NCI-H446 treated with DMSO at 0.1 percent for 48 hours (cell line): ENCODE measurements at places on chromosomes 5 and 9.

DNA sequence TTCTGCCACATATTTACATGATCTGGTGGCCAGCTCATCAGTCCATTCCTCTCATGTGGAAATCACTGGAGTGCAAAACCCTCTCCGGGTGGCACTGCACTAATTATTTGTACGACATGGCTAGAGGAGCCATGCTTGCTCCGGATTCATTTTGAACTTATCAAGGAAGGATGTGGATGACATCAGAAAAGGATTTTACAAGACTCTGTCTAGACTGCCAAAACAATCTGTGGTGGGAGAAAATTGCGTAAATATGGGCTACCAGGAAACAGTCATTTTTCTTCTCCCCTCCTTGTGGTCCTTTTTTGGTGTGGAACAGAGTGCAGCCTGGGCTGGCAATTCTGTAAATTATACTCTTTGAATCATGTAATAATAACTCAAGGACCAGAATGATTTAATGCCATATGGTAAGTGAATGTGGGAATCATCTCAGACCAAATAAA is 123.4 kb upstream of the IFNE start:
- DNase-seq = no peak

GRCh38 chr5:150289551-150290390 is at the start of gene CAMK2A:
Gene CAMK2A (minus strand): TSS chr5:150289773. CDS start chr5:150289625, 148 bp downstream.
- DNase-seq = no peak

DNA sequence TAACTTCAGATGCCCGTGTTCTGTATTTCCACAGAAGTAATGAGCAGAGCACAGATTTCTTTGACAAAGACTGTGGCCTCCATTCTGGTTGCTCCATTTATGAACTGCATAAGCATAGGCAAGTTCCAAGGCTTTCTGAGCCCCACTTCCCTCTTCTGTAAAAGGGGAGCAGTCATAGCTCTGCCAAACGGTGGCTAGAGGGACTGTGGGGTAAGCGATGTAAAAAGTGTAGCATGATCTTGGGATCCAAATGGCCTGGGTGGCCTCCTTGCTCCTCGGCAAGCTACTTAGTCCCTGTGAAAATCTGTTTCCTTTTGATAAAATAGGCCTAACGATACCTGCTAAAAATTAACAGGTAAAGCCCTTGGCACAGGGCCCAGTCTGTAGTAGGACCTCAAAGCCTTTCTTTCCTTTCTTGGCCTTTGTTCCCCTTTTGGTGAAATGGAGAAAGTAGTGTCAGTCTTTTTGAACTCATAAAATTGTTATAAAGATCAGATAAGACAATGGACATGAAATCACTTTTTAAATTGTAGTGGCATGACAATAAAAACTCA is 646.6 kb downstream of the ACTL7B start:
- DNase-seq = no peak

DNA sequence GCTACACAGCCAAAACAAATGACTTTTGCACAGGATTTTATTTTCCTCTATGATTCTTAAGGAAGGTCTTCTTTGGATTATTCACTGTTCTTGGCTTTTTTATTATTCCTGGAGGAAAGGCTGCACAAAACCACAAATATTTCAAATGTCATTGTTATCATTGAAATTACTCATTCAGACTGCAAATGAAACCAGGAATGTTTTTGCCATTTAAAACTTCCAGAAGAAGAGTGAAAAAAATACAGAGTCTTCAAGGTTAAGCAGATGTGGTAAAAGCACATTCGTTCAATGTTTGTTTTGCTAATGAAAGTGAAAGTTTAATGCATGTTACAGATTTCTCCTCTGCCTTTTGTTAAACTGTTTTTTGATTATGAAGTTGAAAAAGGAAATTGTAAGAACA is 238.2 kb downstream of the TLE4 start:
- DNase-seq = no peak

- no peak for DNase-seq
Observed at GRCh38 chr9:121886759-121887485, 206.2 kb downstream of the TTLL11 start.

- DNase-seq = no peak
Observed at GRCh38 chr5:150046031-150046430, 40.3 kb downstream of the CSF1R start.

DNA sequence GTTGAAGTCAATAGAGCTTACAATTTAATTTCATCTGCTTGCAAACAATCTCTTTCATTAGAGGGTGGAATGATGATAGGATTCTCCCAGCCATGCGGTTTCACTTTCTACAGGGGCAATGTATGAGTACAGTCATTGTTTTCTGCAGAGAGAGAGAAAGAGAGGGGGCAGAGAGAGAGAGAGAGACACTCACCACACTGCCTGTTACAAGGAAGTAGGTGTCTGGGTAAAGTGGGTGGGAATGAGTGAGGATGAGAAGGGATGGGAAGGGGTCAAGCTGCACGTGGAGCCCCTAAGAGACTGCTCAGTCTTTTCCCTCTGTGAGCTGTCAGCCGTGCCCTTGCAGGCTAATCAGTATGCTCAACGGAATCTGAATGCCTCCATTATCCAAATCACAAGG is 454.3 kb downstream of the KDM4C start:
- no peak for DNase-seq

DNA sequence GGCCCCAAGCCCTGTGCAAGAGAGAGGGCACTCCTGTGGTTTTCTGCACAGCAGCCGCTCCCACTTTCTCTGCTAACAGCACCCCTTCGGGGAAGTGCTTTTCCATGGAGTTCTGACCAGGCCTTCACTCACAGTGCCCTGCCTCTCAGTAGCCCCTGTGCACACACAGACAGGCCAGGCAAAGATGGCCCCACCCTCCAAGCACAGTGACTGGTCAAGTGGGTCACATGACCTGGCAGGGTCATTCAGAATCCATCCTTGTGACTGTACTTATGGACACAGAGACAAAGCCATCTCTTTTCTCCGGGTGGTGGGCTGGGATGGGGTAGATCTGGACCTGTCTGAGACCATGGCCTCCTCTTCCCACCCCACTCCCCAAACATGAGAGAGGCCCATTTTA is 82.5 kb downstream of the PSD2 start:
- DNase-seq = no peak

DNA sequence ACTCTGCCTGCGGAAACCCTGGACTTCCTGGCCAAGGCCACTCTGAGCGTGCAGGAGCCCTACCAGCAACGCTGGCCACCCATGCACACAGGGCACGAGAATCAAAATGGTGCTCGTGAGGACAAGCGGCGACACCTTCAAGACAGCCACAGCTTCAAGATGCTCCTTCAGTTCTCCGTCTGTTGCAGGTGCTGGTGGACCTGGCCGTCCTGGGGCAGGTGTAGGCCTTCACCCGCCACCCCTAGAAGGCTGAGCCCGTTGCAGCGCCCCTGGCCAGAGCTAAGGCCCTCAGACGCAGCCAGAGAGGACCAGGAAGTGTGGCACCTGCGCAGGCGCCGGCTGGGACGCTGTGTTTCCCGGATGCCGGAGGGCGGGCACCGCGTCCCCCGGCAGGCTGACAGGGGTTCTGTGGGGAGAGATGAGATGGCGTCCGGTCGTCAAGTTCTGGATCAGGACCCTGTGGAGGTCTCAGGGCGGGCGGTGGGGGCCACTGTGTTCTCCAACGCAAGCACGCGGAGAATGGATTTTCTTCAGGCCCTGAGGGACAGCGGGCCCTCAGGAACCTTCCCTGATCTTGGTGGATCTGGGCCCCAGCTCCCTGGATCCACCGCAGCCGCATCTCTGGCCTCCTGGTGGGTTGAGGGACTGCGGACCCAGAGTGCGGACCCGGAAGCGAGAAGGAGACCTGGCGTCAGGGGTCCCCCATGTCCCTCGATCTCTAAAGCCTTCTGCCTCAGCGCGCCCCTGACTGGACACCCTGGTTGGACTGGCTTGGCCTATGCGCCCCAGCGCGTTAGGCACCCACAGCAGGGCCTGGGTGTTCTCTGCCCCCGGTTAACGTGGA is 1770.8 kb upstream of the CDH9 start:
- DNase-seq = no peak

GRCh38 chr9:127664678-127665507 is 41.9 kb upstream of the CFAP157 start:
- no peak for DNase-seq

GRCh38 chr5:74124826-74125225 is 498.8 kb downstream of the ARHGEF28 start:
- DNase-seq = no peak

GRCh38 chr9:32403567-32404260 is 19.3 kb downstream of the ACO1 start:
- no peak for DNase-seq

DNA sequence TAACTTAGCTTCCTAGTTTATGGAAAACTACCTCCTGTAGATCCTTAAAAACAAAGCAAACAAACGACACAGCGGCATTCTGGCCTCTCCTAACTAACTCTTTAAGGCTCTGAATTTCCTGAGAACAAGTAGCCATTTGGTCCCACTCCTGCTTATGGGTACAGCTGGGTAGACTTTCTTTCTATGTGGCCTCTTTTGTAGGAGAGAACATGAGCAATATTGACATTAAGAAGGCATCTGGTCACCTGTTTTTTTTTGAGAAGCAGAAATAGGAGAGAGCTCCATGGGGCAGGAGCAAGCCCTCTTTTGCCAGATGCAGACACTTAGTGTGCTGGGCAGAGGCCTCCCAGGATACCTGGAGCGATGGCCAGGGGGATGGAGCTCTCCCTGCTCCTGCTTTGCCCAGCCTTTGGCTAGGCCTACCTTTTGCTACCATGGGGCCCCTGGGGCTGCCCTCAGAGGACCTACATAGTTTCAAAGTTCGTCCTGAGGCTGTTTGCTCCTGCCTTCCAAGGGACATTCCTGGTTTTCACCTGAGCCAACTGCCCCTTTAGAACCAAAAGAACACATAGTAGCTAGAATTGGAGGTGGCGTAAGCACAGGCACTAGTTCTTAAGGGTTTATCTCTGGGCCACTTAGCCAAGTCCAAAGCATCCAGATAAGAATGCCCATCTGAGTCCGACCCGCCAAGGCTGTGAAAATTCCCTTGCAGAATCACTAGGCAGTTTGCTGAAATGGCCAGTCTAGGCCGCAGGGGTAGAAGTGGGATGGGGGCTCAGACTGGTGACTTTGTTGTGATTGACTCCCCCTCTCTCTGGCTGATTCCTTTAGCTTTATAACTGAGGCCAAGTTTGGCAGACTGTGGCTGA is 2.4 kb upstream of the STC2 start:
- no peak for DNase-seq

DNA sequence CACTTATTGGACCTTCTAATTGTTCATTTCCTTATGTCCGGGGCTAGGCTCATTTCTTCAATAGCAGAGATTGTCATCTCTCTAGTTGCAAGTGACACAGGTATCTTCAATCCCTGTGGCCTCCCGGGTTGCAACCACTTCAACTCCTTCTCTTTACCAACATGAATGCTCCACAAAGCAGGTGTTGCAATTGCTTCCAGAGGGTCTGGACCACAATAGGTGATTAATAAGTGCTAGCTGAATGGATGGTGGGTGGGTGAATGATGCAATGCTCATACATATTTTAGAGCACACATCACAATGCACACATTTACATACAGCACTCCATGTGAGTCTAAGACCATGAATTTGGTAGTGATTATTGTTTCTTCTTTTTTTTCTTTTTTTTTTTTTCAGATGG is 2.6 kb downstream of the CEMIP2 start:
- no peak for DNase-seq

DNA sequence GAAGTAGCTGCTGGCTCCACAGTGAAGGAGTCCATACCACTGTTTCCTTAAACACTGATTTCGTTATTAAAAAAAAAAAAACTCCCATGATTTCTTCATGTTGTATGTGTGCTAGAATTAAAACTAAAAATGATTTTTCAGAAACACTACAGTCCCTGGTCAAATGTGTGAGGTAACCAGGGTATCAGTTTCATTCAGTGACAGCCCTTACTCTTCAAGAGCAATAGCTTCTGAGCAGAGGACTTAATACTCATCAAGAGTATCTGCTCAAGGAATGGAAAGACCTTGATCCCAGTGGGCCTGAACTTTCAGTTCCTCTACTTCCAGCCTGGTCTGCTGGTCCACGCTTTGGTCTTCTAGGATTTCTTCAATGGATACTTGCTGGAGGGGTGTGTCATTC is 95.1 kb downstream of the BNC2 start:
- DNase-seq = no peak

- no peak for DNase-seq
Observed at GRCh38 chr9:125460883-125461635, 199.4 kb downstream of the GAPVD1 start.

DNA sequence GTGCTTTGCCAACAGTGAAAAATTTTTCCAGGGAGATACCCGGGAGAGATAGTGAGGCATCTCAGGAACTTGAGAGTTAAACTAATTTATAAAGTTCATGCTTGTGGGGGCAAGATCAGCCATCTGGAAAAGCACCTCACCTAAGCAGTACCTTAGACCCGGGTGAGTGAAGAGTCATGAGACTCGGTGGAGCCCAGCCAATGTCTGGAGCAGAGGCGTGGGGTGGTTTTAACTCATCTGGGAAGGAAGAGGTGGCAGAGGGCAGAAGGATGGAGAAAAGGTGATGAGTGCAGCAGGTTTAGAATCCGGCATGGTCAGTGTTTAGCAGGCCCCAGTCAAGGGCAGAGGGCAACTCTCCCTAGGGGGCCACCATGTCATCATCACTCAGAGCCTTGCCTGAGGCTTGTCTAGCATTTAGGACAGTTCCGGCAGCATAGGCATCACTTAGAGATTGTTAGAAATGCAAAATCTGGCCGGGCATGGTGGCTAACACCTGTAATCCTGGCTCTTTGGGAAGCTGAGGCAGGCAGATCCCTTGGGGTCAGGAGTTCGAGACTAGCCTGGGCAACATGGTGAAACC is 4.3 kb upstream of the RNF183 start:
- no peak for DNase-seq

DNA sequence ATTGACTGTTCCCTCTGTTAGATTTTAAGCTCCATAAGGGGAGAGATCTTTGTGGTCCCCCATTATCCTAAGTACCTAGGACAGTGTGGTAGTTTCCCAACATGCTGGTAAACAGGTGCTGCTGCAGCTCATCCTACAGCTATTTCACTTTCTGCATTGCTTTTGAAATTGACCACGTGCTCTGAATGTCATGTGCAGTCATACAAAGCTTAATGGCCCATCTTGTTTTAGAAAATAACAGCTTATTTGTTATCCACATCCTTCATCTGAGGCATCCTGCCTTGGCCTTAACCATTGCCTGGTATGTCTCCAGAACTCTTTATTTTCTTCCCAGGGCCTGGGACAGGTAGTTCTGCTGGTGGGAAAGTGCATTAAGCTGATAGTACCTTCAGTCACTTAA is 14.7 kb downstream of the PIK3R1 start:
- no peak for DNase-seq

DNA sequence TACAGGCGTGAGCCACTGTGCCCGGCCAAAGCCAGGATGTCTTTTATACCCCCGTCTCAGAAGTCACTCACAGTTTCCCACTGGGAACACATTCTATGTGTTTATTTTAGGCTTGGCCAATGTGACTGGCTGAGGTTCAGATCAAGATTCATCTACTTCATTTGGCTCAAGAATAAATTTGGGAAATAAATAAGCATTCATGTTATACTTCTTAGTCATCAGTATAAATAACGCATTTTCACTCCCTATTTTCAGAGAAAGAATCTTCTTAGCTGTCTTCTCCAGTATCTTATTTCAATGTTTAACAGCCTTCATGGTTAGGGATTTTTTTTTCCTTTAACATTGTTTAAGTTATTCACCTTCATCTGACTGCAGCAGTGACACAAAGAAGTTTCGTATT is 11.8 kb downstream of the S100Z start:
- DNase-seq = no peak
